ENCODE measurements at places on chromosomes 5 and 9.

GRCh38 chr9:131279863-131280570, 3.7 kb upstream of the FAM78A start:
- no peak for DNase-seq

DNA sequence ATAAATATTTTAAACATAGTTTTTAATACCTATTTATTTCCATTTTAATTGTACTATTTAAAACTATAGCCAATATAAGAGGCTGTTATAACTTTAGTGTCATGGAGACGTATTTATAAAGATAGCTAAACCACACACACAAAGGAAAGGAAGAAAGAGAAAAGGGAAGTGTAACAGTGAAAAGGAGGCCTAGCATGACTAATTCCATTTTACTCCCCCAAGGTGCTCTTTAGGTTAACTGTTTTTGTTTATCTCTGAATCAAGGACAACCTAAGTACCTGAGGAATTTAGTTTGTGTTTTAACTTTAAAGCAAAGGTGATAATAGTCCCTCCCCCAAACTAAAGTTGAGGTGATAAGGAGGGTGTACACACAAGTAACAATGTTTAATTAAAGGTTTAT, 1188.9 kb upstream of the C9orf72 start:
- DNase-seq: no peak

DNA sequence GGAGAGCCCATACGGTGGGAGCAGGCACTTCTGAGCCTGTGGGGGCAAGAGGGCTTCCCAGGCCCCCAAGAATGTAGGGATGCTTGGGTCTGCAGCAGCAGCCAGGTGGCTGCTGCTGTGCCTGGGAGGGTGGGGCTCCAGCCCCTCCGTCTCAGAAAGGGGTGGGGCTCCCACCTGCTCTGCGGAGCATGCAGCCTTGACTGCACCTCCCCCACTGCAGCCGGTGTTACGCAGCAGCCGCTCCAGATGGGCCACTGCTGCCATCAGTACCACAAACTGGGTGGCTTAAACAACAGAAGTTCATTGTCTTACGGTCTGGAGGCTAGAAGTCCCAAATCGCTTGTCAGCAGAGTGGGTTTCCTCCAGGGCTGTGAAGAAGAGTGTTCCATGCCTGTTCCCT, 365.5 kb downstream of the TMEM38B start:
- DNase-seq: no peak

GRCh38 chr5:75509546-75509945, 1.9 kb downstream of the CERT1 start:
- no peak for DNase-seq

GRCh38 chr5:133709209-133709725, 96.9 kb upstream of the FSTL4 start:
- DNase-seq: no peak

Measured in NCI-H345 (cell line).